Activated CD8-positive, alpha-beta memory T cell treated with anti-CD3 and anti-CD28 coated beads for 48 hours (primary cell): ENCODE measurements at places on chromosomes 2 and 18.

GRCh38 chr2:128155970-128156369 is 65.0 kb downstream of the UGGT1 start:
- DNase-seq = no peak

- DNase-seq = peak; percentile 4
Measured at GRCh38 chr2:46915281-46915810, at the start of gene MCFD2. Gene MCFD2, minus strand, starts transcription at chr2:46915806. Its CDS starts 6,635 bp downstream, at chr2:46909171.

- no peak for DNase-seq
Measured at GRCh38 chr2:106638580-106638979, 151.4 kb downstream of the CD8B2 start.

DNA sequence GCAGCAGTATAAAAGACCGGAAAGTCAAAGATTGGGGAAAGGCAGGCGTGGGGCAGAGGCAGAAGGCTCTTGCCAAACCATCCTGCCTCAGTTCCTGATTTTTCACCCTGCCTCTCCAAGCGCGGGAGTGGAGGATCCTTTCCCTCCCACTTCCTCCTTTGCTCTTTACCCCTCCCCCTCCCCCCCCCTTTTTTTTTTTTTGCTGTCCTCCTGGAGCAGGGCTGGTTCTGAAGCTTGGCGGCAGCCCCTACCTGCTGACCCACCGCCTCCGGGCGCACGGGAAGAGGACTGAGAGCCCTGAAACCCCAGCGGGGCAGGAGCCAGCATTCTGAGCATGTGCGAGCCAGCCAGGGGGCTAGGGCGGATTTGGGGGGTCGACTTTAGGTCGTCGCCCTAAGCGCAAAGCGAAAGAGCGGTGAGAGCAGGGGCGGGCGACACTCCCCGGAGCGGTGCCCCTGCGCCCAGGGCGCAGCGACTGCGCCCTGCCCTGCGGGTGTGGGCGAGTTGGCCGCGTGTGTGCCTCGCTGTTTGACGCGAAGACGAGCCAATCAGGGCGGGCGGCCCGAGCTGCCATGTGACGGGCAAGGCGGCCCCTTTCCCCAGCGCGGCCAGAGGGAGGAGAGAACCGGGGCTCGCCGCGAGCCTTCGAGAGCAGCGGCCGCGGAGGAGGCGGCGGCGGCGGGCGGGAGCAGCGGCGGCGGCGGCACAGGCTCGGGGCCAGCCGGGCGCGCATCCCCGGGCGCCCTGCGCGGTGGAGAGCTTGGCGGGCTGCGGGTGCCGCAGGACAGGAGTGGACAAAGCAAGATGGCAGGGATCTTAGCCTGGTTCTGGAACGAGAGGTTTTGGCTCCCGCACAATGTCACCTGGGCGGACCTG is at the start of gene CERS6:
Gene CERS6, plus strand, starts transcription at position 628 of the 876 bp plus-strand sequence. Its CDS starts 177 bp downstream, at position 805.
- peak; percentile 71 for DNase-seq

DNA sequence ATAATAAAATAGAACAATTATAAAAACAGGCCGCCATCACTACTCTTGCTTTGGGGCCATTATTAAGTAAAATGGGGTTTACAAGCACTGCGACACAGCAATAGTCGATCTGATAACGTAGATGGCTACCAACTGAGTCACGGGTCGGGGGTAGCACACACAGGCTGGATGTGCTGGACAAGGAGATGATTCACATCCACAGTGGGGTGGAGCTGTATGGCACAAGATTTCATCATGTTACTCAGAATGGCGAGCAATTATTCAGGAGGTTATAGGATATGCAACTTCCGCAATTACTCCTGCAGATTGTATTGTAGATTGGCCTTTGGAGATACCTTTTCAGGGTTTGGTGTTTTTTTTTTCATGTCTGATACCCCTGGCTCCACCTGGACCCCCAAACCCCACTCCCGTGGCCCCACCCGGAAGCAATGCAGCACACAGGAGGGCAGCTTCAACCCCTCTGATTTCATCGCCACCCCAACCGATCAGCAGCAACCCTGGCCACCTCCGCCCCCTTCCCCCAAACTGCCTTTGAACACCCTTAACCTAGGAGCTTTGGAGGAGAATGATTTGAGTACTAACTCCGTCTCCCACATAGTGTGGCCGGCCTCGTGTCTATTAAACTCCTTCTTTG is 21.4 kb upstream of the MLPH start:
- no peak for DNase-seq
